ENCODE measurements at places on chromosomes 12 and 14. TPM values are rescaled to one million over a fixed set of nuclear protein-coding genes. Genes with fewer than 3 reads are reported as not detected.

Gene FANCM
- total RNA-seq: 6.6 TPM

Gene RFX4
- not detected for total RNA-seq

Gene DDN
- total RNA-seq: not detected

Gene CPNE6
- total RNA-seq: not detected

Gene LRRC10
- not detected for total RNA-seq

Gene GLIPR1L2
- total RNA-seq: 0.15 TPM

Gene KCNMB4
- 0.45 TPM for total RNA-seq

Gene WDHD1
- total RNA-seq: 14.8 TPM

Gene HSPB8
- 5.6 TPM for total RNA-seq

Data from bronchus fibroblast of lung (primary cell).